Head of caudate nucleus (tissue), 42 donors: ENCODE measurements at places on chromosomes 6 and 20.

DNA sequence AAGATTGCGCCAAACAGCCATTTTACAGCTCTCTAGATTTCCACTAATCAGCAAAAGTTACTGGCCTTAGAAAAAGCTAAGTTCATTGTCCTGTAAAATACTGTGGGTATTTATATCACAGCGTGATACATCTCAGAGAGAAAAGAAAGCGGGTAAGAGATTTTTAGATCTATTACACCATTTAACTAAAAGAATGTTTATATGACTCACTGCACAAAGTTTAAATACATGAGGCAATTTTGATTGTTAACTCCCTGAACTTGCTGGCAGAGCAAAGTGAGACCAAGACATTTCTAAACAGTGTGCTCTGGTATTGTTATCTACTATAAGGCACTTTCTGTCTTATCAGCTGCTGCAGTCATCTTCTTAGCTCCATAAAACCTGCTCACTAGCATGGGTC lies 314.3 kb downstream of the EPHA7 start:
- DNase-seq: no peak

DNA sequence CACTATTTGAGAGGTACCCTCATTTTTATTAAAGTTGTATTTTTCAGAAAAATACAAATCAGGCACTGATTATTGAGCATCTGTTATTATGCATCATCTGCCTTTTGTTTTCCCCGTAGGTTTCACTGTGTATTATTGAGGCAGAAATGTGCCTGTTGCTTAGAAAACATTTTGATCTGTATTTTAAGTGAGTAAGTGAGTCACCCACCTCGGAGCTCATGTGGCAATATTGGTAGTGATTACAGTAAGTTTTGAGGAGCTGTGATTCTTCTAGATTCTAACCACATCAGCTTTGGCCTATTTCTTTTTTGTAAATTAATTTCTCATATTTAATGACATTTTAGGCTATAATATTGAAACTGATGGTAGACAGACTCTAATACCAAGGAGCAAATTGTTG lies 59.6 kb upstream of the LAMP5 start:
- no peak for DNase-seq

GRCh38 chr20:40954521-40955165 lies 74.0 kb upstream of the TOP1 start:
- DNase-seq: no peak

GRCh38 chr6:32583527-32583898 lies 6.1 kb downstream of the HLA-DRB1 start:
- no peak for DNase-seq

- peak; percentile 85 for DNase-seq
Measured at GRCh38 chr6:53065266-53066076, at the start of gene FBXO9. FBXO9 (plus strand) TSS chr6:53065404; CDS start chr6:53065790, 386 bp downstream.

DNA sequence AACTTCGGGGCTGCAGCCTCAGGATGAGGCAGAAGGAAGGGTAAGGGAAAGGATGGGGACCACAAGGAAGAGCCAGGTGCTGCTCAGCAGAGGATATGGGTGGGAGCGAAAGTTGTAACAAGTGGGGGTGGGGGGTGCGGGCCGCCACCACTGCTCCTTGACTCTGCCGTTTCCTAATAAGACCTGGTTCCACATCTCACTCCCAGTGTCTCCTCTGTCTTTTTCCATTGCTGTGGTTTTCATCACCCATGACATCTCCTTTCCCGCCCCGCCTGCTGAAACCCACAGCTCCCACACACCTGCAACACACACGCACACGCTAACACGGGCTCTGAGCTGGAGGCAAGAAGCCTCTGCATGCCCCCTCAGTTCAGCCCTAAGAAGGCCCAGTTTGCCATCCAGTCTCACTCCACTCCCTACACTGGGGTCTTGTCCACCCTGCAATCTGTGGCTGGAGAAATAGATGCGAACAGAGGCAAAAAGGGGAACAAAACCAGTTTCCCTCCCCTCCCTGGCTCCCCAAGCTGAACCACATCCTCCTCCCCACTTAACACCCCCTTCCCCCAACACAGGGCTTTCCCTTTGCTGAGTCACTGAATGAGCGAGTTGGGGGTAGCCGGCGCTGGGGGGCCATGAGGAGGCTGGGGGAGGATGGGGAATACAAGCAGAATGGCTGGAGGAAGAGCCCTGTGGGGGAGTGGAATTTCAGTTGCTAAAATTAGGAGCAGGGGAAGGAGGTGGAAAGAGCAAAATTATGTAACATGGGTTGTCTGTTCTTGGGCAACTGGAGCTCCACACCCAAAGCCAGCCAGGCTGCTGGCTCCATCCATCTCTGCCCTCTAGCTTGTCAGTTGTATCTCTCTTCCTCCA lies 11.5 kb downstream of the NFKBIL1 start:
- peak; percentile 45 for DNase-seq

- DNase-seq: no peak
Measured at GRCh38 chr6:89002523-89002922, 39.1 kb upstream of the RNGTT start.

- no peak for DNase-seq
Measured at GRCh38 chr20:9359561-9360308, 154.7 kb upstream of the LAMP5 start.
